CD4-positive, alpha-beta T cell treated with Interleukin-17A for 1 hour (primary cell): ENCODE measurements at places on chromosomes 12 and 14.
A peak's percentile ranks its signal among the peaks of the same experiment; 100 is the strongest.

GRCh38 chr12:65615118-65615517, 209.2 kb upstream of the HMGA2 start:
- no peak for DNase-seq

DNA sequence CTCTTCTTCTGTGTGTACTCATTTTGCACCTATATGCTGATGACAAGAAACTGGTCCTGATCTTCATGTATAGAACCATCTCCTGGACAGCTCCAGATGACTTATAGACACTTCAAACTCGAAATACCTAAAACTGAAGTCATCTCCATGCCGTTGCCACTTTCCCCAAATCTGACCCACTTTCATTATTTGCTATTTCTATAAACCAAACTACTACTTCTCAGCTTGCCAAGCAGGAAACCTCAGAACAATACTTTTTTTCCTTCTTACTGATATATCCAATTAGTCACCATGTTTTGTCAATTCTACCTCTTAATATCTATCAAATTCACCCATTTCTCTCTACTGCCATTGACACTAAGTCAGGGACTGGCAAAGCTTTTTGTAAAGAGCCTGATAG, 14.8 kb downstream of the SGPP1 start:
- DNase-seq, result no peak

GRCh38 chr12:49292729-49293055, 2.3 kb upstream of the PRPH start:
- DNase-seq, result no peak

- no peak for DNase-seq
These were observed 62.3 kb upstream of the PPP1R12A start for GRCh38 chr12:79997096-79997791.

- DNase-seq, result no peak
These were observed 2.0 kb downstream of the DYRK2 start for GRCh38 chr12:67650388-67651131.

- DNase-seq, result no peak
These were observed 71.1 kb upstream of the NUDT4 start for GRCh38 chr12:93306636-93307035.

DNA sequence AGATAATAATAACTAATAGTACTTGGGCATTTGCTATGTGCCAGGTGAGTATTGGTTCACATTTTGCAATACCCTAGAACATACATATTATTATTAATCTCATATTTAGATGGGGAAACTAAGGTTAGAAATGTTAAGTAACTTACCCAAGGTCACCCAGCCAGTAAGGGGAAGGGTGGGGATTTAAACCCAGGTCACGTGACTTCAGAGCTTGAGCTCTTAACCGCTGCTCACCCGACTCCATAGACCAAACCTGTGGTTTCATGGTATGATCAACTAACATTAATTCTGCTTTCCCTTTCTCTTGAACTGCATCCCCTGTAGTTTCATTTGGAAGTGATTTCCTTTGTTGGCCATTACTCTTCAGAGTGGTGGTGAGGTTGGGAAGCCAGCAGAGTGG, 242.3 kb downstream of the NRXN3 start:
- no peak for DNase-seq

- no peak for DNase-seq
These were observed 77.0 kb downstream of the POLR3B start for GRCh38 chr12:106434526-106434925.

- no peak for DNase-seq
These were observed 3.7 kb upstream of the FERMT2 start for GRCh38 chr14:52954346-52955214.

- DNase-seq, result no peak
These were observed 7.2 kb downstream of the EEA1 start for GRCh38 chr12:92921877-92922276.

DNA sequence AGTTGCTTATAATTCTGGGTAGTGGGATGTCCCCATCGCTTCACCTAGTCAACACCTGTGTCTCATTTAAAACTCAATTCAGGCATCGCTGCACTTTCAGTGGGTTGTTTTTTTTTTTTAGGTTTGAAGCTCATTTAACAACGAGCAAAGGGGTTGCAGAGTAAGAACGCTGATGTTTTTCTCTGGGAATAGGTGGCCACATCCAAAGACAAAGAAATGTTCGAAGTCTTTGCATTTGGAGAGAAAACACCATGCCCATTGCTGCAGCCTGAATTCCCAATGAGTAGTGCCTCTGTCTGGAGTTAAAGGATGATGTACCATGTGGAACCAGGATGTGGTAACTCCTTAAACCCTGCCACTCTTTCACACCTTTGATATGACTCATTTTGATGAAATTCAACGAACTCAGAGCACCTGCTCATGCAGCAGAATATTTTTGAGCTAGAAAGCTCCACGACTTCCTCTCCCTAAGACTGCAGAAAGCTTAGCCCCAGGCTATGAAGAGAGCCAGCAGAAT, 35.1 kb upstream of the BATF start:
- peak; percentile 29 for DNase-seq

- DNase-seq, result peak; percentile 67
These were observed 22.2 kb downstream of the UBE2N start for GRCh38 chr12:93419388-93420034.
